ENCODE measurements at places on chromosomes 3 and 15.

GRCh38 chr3:36488077-36488789 lies 107.9 kb downstream of the STAC start:
- DNase-seq, result no peak

DNA sequence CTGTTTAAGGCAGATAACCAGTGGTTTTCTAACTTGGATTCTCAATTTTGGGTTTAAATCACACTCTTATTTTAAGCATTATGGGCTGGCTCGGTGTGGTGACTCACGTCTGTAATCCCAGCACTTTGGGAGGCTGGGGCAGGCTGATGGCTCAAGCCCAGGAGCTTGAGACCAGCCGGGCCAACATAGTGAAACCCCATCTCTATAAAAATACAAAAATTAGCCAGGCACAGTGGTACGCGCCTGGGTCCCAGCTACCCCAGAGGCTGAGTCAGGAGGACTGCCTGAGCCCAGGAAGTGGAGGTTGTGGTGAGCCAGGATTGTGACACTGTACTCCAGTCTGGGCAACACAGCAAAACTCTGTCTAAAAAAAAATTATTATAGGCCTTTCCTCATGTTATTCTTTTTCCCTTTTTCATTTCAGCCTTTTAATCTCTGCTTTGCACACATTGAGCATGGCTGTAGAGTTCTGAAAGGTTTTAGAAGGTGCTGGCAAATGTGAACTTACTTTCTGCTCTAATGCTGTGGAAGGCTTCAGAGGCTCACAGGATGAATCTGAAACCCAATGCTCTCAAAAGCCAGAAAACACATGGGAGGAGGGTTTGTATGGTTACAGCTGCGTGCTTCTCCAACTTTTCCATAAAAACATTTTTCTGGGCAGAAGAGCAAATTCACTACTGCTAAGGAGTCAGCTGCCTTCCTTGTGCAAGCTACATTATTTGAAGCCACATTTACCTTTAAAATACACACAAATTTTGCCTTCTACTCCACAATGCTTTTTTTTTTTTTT lies 32.5 kb downstream of the CHAC1 start:
- no peak for DNase-seq

- DNase-seq, result no peak
Observed at GRCh38 chr3:99499235-99500158, 138.9 kb upstream of the COL8A1 start.

DNA sequence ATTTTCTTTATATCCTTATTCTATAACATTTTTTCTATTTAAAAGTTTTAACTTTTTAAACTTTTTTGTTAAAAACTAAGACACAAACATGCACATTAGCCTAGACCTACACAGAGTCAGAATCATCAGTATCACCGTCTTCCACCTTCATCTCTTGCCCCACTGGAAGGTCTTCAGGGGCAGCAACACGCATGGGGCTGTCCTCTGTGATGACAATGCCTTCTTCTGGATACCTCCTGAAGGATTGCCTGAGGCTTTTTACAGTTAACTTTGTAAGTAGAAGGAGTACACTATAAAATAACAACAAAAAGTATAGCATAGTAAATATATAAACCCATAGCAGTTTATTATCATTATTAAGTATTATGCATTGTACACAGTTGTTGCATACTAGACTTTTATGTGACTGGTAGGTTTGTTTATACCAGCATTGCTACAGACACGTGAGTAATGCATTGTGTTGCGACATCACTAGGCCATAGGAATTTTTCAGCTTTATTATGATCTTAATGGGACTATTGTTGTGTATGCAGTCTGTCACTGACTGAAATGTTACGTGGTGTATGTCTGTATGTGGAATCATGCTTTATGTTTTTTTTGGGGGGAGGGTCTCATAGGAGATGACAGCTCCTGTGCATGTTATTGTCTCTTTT lies 18.2 kb downstream of the ATP1B3 start:
- peak; percentile 8 for DNase-seq

DNA sequence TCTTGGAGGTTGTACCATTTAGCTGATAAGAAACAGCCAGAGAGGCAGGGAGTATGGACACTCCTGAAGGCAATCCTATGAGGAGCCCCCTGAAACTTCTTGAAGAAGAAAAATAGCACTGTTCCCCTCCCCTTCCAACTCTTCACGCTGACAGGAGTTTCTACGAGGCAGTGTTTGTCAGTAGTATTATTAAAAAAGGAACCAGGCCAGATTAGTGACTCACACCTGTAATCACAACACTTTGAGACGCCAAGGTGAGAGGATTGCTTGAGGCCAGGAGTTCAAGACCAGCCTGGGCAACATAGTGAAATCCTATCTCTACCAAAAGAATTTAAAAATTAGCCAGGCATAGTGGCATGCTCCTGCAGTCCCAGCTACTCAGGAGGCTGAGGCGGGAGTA lies 38.7 kb downstream of the WWTR1 start:
- no peak for DNase-seq

DNA sequence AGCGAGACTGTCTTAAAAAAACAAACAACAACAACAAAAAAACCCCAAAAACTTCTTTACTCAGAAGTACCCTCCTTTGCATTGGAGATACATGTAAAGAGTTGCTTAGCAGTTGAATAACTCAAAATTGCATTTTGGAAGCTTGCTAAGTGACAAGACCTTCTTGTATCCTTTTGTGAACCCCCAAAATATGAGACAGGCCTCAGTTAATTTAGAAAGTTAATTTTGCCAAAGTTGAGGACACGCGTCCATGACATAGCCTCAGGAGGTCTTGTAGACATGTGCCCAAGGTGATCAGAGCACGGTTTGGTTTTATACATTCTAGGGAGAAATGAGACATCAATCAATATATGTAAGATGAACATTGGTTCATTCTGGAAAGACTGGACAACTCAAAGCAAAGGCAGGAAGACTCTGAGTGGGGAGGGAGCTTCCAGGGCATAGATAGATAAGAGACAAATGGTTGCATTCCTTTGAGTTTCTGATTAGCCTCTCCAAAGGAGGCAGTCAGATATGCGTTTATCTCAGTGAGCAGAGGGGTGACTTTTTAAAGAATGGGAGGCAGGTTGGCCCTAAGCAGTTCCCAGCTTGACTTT lies 1.7 kb upstream of the ARF4 start:
- no peak for DNase-seq

GRCh38 chr3:186909078-186909853 lies 21.1 kb upstream of the ST6GAL1 start:
- no peak for DNase-seq

DNA sequence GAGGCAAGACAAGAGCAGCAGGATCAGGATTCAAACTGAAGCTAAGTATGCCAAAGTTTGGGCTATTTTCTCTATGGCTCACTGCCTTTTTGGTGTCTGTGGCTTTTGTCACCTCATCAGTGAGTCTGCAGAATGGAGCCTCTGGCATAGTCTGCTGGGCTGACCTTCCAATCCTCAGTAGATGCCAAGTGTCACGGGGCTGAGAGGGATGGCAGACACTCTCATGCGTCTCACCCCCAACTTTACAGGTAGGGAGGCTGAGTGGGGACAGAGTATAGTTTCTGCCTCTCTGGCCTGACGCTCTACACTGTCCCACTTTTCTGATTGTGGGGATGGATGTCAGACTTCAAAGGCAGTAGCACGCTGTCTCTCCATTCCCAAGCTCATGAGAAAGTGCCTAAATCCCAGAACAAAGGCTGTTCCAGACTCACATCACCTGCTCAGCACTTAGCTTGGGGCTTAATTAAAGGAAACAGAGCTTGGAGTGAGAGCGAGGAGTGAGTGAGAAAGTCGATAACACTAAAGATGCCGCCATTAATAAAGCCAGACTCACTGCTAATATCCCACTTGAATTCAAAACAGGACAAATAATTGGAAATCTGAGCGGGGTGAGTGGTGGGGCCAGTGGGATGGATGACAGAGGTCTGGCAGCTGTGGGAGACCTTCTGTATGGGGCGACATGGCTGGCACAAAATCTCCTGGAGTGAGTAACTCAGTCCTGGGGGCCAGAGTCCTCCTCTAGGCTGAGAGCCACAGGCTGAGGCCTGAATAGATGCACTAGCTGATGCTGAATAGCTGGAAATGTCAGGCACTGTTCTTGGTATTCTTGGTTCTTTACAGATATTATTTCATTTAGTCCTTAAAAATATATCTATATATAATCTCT lies 78.4 kb upstream of the MRPS22 start:
- no peak for DNase-seq

GRCh38 chr3:13021141-13022114 lies 51.8 kb downstream of the IQSEC1 start:
- DNase-seq, result no peak

GRCh38 chr3:5330152-5330810 lies 142.8 kb downstream of the EDEM1 start:
- no peak for DNase-seq

- DNase-seq, result no peak
Observed at GRCh38 chr3:94185753-94186152, 122.9 kb downstream of the NSUN3 start.

DNA sequence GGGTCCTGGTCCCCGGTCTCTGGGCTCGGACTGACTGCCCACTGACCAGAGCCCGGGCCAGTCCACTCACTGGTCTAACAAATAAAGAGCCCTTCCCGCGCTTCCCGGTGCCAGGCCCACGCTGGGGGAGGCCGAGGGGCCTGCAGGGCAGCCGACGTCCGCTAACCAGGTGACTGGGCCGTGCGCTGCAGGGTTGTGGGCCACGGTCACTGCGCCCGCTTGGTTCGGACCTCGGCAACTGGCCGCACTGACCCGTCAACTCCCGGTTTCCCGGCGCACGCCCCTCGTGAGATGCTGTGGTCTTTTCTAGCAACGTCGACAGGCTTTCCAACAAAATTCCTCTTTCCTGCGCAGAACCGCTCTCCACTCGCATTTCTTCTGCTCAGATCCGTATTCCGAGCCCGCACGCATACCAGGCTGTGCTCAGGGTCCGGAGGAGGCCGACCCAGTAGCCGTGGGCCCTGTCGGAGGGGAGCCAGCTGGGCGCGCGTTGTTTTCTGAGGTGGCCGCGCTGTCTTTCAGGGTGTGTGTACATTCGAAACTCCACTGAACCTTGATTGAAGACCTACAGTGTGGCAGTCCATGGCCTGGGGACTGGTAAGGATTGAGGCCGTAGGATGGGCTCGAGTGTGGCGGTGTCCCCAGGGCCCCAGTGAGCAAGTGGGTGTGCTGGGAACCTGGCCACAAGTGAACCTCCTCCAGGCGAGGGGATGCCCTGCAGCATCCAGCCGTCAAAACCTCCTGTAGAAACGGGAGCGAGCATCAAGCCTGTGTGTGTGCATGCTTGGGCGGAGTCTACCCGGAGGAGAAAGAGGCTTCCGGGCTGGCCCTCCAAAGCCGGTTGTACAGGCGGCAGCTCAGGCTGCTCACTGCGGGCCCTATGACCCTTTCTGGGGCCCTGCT lies 875 bp upstream of the NT5DC2 start:
- no peak for DNase-seq

DNA sequence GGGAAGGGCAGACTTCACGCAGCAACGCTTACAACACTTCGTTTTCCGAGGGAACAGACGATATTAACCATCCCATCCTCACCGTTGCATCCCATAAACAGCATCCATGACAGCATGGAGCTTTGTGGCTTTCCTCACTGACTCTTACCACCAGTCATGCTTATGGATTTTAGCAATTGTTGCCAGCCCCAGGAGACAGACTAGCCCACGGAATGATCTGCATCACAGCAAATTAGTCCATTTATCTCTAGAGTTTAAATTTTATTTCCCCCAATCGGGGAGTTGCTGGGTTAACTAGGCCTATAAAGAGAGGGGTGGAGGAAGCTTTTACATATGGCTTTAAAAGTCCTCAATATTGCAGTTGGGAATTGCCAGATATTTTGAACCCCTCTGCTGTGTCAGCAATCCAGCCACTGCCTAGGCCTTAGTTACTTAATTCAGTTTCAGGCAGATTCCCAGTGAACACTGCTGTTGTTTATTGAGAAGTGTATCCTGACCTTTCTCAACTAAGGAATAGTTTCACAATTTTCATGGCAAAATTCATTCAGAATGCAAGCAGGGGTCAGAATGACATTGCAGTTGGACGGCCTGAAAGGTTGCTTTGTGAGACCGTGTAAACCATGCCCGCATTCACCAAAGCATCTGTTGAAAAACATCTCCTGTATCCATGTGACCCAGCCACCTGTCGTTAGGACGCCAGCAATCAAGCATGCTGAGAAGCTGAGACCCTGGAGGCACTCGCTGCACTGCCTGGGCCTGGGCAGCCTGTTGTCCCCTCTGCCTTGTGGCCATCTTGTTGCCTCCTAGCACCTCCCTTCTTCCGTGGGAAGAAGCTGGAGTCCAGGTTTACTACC lies 397.4 kb upstream of the TPM1 start:
- DNase-seq, result no peak

DNA sequence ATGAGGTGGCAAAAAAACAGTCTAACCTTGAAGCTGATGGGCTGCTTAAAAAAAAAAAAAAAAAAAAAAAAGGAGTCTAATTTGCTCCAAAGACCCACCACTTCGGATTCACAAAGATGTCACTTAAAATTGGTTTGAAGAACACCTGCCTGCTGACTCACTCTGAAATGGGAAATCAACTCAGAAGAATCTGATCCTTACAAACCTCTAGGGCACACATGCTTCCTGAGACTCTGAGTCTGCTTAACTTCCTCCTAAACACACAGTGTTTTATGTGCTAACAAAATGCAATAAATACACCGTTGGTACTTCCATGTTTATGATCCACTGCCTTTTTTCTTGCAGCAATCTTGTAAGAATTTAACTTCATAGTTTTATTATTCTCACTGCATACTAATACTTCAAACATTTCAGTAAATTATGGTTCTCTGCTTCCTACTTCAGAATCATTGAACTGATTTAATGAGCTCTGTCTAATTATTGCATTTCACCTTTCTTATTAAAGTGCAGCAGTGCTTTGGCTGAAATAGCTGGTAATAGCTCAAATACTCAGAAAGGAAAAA lies 73.0 kb upstream of the FRMD4B start:
- DNase-seq, result no peak

DNA sequence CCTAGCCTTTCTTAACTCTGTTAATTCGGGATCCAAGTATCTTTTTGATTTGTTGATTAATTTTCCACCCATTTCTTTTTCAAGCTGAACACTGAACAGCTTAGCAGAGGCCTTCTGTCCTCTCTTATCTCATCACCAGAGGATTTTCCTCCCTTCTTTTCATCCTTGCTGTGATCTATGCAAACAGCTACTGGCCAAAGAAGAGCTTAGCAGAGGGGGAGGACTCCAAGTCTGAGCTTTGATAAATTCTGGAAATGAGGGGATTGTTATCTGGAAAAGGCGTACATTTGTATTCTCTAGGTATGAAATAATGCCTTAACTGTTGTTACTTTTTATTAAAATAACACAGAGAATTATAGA lies 13.4 kb downstream of the DZIP3 start:
- DNase-seq, result no peak

DNA sequence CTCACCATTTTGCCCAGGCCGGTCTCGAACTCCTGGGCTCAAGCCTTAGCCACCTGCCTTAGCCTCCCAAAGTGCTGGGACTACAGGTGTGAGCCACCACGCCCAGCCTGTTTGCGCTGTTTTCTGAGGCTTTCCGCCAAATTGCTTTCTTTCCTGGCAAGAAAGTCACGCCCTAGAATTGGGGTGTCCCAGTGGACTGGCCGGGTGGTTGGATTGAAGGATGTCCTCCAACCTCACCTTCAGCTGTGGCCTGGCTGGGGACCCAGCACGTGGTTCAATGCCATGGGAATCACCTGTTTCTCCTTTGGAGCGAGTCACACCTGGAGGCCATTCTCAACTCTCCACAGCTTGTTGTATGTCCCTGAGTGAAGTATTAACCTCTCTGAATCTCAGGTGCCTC lies 5.8 kb upstream of the ANKDD1A start:
- DNase-seq, result no peak
